ENCODE measurements at places on chromosomes 5 and 9. TPM values are rescaled to one million over a fixed set of nuclear protein-coding genes. Genes with fewer than 3 reads are reported as not detected.
A peak's percentile ranks its signal among the peaks of the same experiment; 100 is the strongest.

- DNase-seq = no peak
- H3K4me3 ChIP-seq = no peak overlapping the region
- H3K27ac ChIP-seq = no peak overlapping the region
- no peaks in the 10 kb centered on the region for H3K4me1 ChIP-seq
- H3K27me3 ChIP-seq = no peaks in the 10 kb centered on the region
Measured at GRCh38 chr5:14545862-14546261, 35.7 kb upstream of the OTULINL start.

- H3K4me3 ChIP-seq = no peak overlapping the region
- peaks cover 36% of the 10 kb centered on the region for H3K4me1 ChIP-seq
- no peak overlapping the region for H3K27ac ChIP-seq
- no peaks in the 10 kb centered on the region for H3K27me3 ChIP-seq
Measured at GRCh38 chr5:151751091-151751490, 7.3 kb downstream of the ATOX1 start.

GRCh38 chr9:117413346-117414219, 1.3 kb downstream of the ASTN2 start:
- H3K27me3 ChIP-seq = peaks cover 13% of the 10 kb centered on the region
- no peak for DNase-seq
- H3K27ac ChIP-seq = no peak overlapping the region
- no peaks in the 10 kb centered on the region for H3K4me1 ChIP-seq

- no peak for DNase-seq
- H3K27ac ChIP-seq = no peak overlapping the region
- H3K4me1 ChIP-seq = peaks cover 21% of the 10 kb centered on the region
- peaks cover 48% of the 10 kb centered on the region for H3K27me3 ChIP-seq
- H3K4me3 ChIP-seq = peak overlapping the region; percentile 6
Measured at GRCh38 chr5:115170134-115170928, 623 bp upstream of the TRIM36 start.

Gene ZBED3
- total RNA-seq = 0.67 TPM

DNA sequence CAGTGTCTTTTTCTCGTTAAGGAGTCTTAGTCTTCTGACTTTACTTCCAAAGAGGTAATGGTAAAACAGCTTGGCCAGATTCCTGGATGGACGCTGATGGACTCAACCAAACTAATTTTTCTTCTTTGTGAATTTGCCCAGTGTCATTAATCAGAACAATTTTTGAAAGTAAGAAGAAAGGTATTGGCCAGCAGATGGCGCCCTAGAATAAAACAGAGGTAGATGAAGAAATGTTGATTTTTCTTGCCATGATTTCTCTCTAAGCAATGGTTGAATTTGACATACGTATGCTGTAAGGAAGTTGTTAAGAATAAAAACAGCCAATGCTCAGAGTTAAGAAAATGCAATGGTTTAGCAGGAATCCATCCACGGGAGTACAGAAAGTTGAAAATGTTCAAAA, 500.0 kb downstream of the DIRAS2 start:
- peak; percentile 47 for DNase-seq
- H3K27me3 ChIP-seq = no peaks in the 10 kb centered on the region
- H3K36me3 ChIP-seq = no peaks in the 10 kb centered on the region
- no peak overlapping the region for H3K4me3 ChIP-seq
- H3K4me1 ChIP-seq = peaks cover 5% of the 10 kb centered on the region

Gene LCN9
- not detected for total RNA-seq

Gene GPR151
- total RNA-seq = not detected

DNA sequence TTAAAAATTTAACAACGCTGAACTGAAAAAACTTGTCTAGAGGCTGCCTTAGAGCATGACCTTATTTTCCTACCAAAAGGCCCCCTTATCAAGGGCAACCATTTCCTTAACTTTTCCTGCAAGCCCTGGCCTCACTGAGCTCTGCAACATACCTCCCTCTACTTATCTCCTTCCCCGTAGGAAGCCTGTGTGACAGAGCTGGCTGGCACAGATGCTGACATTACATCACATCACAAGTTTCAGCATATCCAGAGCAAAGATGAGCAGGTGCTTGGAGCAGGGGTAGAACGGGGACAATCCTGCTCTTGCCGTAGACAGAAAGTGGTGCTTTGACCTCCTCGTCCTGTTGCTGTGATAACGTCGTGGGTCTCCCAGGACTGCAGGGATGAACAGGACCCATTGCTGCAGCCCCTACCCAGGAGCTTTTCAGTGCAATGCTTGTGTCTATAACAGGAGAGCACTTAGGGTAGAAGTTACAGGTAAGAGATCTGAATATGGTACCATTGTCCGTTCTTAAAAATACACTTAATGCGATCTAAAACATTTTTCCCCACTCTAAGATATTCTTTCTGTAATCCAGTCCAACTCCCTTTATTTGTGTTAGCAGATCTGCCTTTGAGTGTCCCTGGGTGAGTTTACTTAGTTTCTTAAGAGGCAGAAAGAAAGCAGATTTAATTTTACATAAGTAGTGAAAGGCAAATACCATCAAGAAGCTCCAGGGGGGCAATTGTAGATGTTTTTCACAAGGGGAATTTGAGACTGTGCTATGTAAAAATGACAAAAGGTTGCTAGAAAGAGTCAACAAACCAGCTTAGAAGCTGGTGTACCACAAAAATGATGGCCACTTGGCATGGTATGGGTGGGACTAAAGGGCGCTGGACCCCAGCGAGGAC, 101.9 kb upstream of the EFNA5 start:
- no peaks in the 10 kb centered on the region for H3K36me3 ChIP-seq
- no peak overlapping the region for H3K27ac ChIP-seq
- no peaks in the 10 kb centered on the region for H3K4me1 ChIP-seq
- no peak for DNase-seq
- no peaks in the 10 kb centered on the region for H3K27me3 ChIP-seq
- H3K4me3 ChIP-seq = no peak overlapping the region

Gene PFN3
- total RNA-seq = not detected

GRCh38 chr9:93206576-93207155, 22.7 kb downstream of the WNK2 start:
- H3K36me3 ChIP-seq = no peaks in the 10 kb centered on the region
- H3K27ac ChIP-seq = no peak overlapping the region
- DNase-seq = no peak
- no peak overlapping the region for H3K4me3 ChIP-seq

DNA sequence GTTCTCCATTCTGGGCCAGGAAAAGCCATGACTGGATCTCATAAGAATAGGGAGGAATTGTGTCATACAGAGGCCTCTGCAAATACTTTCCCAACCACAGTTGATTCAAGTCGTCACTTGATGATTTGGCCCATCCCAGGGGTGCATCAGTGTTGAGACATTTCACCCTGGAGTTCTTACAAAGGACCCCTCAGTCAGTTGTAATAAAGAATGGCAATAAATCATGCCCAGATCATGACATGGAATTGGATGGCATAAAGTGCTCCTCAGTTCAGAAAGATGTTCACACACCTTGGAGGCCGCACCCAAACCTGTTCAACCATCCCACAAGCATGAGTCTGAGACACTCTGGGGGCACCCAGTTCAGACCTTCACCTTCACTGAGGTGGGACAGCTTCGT, 168.1 kb downstream of the NR3C1 start:
- H3K4me1 ChIP-seq = peaks cover 6% of the 10 kb centered on the region
- no peaks in the 10 kb centered on the region for H3K36me3 ChIP-seq
- H3K27me3 ChIP-seq = no peaks in the 10 kb centered on the region
- no peak overlapping the region for H3K4me3 ChIP-seq
- H3K27ac ChIP-seq = no peak overlapping the region

GRCh38 chr5:154199263-154199662, 8.7 kb downstream of the GALNT10 start:
- DNase-seq = no peak
- peaks cover 69% of the 10 kb centered on the region for H3K4me1 ChIP-seq
- H3K36me3 ChIP-seq = no peaks in the 10 kb centered on the region
- H3K27ac ChIP-seq = peak overlapping the region; percentile 47

Data from CD4-positive, alpha-beta memory T cell (primary cell).